Fibroblast of skin of right biceps (primary cell): ENCODE measurements at places on chromosomes 2 and 18.

DNA sequence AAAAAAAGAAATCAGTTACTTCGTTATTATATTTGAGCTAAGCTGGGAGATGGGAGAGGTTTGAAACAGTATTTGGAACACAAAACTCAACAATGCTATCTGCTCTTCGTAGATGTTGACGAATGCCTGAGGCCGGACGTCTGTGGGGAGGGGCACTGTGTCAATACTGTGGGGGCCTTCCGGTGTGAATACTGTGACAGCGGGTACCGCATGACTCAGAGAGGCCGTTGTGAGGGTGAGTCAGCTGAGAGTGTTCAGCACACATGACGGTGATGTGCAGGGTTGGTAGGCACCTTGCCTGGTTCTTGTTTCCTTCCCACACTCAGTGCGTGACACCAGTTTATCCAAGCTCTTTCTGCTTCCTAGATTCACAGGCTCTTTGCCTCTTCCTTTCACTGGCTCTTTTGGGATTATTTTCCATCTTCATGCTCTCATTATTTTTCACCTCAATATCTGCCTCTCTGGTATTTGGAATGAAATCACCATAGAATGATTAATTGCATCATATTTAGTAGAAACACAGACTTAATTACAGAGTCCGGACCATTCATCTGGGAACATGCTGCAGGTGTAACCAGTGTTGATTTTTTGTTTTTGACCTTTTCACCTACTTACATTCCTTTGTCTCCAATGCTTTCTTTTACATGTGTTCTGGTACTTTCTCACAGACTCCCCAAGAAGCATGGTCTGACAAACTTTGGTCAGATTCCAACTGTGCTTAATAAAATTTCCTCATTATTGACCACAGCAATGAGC lies 200.6 kb upstream of the RASGRP3 start:
- peak; percentile 73 for DNase-seq

DNA sequence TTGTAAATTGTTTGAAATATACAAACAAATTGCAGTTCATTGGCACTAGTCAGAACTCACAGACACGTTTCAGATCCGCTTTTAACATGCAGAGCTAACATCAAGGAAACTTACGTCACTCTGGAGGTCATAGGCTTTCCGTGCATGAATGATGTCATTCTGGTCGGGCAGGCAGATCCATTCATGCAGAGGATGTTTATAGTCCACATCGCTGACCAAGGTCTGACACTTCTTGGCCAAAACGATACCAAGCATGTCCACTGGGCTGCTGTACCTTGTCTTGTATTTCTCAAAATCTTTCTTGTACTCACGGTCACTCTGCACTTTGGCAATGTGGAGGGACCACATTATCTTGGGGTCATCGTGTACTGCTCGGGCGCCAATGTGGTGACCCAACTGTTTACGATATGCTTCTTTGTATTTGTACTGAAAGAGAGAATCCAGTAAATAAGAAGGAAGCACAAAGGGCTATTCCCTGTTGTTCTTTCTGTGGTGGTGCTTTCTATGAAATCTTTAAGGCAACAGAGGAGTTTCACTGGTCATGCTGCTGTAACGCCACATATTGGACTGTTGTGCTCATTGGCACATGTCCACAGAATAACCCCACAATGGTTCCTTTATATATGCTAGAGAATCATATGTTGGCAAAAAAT lies 114.8 kb downstream of the NEB start:
- DNase-seq: no peak

- no peak for DNase-seq
Measured at GRCh38 chr2:223863491-223863890, 26.1 kb upstream of the AP1S3 start.

- no peak for DNase-seq
Measured at GRCh38 chr2:224182498-224182897, 143.4 kb upstream of the SERPINE2 start.

DNA sequence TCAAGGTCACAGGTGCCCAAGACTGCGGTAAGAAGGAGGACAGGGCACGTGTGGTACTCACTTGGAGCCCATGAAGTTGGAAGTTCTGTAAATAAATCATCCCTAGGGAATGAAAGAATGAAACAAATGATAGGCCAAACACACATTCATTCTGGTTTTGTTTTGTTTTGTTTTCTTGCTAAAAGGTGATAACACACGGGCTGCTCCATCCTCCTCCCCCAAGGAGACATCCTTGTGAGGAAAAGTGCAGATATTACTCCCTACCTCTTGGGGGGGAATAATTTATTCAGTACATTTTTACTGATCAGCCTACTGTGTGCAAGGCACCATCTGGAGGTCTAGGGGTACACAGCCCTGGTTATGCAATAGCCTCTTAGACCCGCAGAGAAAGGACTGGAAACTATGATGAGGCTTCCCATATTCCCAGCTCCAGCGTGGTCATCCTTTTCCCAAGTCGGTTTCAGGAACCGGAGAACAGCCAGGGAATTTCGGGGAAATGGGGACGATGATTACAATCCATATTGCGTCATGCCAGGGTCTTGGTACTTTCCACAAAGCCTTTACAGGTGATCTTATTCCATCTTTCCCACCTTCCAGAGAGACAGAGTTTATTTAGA lies 6.3 kb downstream of the RAX start:
- no peak for DNase-seq

- DNase-seq: peak; percentile 96
Measured at GRCh38 chr18:59502274-59503175, 143.5 kb upstream of the LMAN1 start.
